ENCODE measurements at places on chromosomes 12 and 14.

GRCh38 chr14:59342516-59343484 is 122.4 kb downstream of the GPR135 start:
- DNase-seq: no peak

DNA sequence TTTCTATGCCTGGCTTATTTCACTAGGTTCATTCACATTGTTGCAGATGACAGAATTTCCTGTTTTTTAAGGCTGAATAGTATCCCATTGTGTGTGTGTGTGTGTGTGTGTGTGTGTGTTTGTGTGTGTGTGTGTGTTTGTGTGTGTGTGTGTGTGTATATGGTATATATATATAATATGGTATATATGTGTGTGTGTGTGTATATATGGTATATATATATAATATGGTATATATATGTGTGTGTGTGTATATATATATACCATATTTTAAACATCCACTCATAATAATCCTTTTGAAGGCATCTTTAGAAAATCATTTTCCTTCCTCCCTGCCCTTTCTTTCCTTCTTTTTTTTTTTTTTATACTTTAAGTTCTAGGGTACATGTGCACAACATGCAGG is 5.0 kb upstream of the CCDC198 start:
- no peak for DNase-seq

- DNase-seq: no peak
These were observed 5.7 kb upstream of the GPR65 start for GRCh38 chr14:87999277-87999676.

DNA sequence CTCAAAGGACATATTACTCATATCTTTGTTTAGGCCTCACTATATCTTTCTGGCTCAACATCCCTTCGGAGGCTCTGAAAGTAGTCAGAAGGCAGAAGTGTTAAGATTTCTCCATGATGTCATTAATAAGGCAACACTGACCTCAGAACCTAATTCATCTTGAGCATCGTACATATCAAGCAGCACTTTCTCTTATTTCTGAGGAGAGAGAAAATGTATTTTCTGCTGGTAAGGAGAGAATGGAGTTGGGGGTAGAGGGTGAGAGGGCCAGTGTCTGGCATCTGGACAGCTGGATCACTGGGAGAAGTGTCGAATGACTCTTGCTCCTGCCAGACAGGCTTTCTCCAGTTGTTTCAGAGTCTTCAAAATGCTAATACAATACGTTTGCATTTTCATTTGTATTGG is 213.2 kb upstream of the PRICKLE1 start:
- no peak for DNase-seq

DNA sequence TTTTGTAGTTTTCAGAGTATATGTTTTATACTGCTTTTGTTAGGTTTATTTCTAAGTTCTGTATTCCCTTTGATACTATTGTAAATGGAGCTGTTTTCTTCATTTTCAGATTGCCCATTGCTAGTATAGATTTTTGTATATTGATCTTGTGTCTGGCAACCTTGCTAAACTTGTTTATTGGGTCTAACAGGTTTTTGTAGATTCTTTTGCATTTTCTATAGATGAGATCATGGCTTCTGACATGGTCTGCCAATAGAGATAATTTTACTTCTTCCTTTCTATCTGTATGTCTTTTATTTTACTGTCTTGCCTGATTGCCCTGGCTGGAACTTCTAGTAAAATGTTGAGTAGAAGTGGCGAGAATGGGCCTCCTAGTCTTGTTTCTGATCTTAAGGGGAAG is 40.3 kb downstream of the ANKRD9 start:
- no peak for DNase-seq

DNA sequence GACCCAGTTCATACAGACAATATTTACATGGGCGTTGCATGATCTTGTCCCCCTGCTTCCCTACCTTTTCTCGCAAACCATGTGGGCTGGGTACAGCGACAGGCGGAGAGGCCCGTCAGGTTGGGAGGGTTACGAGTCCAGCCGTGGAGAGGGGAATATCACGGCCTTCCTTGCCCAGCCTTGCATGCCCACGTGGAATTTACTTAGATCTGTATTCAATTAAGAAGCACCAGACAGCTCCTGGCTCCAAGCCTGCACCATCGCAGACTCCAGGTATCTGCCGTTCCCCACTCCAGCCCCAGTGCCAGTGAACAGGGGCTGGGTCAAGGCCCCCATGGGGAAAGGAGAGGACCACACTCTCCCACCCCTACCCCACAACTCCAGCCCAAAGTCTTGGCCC is 29.8 kb downstream of the BCL11B start:
- no peak for DNase-seq

GRCh38 chr12:116455540-116456329 is 103.4 kb upstream of the MAP1LC3B2 start:
- DNase-seq: no peak

GRCh38 chr12:32139064-32139421 is 32.4 kb downstream of the BICD1 start:
- DNase-seq: no peak

- no peak for DNase-seq
These were observed 174.2 kb upstream of the CCDC196 start for GRCh38 chr14:66311990-66312389.

GRCh38 chr12:109988274-109988673 is 7.9 kb downstream of the GIT2 start:
- DNase-seq: no peak

- DNase-seq: no peak
These were observed 413.8 kb downstream of the BCL11B start for GRCh38 chr14:98858158-98858557.

GRCh38 chr14:60272177-60272576 is 23.2 kb downstream of the PPM1A start:
- no peak for DNase-seq

DNA sequence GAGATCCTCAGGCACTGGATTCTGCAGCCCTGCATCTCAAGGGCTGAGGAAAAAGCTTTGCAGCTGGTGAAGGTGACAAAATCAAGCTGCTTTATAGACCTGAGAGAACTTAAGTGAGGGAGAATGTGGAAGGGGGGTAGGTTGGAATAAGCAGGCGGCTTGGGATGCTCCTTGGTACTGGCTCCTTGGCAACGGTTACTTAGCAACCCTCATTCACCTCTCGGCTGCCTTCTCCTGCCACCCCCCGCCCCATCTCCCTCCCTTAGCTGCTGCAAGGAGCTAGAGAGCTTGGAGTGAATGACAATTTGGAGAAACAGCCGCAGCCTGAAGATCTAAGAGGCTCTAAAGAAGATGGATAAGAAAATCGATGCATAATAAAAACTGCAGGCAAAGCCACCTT is 44.1 kb upstream of the CISTR start:
- DNase-seq: no peak

GRCh38 chr12:56998981-56999380 is 7.4 kb downstream of the ZBTB39 start:
- no peak for DNase-seq

DNA sequence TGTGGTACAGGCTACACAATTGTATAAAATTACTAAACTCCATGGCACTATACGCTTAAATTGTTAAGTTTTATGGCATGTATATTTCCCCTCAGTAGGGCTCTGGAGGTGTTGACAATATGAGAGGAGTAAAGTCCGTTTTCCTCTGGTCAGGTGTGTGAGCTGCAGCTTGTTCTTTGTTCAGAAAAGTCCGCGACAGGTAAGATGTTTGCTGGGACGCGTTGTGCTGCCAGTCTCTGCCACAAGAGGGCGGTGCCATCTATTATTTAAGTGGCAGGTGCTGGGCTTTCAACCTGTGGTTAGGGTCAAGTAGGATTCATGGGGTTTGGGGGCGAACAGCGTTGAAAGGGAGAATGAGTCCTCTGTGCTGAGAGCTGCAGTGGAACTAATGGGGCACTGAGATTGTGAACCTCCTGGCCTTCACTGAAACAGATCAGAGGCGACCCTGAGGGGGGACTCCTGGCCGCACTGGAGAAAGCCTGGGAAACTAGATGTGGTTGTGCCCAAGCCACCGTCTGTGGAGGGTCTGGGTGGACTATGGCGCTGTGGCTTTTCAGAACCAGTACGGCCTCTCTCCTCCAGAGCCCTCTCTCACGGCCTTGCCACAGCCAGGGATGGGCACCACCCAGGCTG is 179.0 kb downstream of the SLC15A4 start:
- no peak for DNase-seq

GRCh38 chr12:108595711-108596647 is 1.9 kb downstream of the TMEM119 start:
- no peak for DNase-seq

DNA sequence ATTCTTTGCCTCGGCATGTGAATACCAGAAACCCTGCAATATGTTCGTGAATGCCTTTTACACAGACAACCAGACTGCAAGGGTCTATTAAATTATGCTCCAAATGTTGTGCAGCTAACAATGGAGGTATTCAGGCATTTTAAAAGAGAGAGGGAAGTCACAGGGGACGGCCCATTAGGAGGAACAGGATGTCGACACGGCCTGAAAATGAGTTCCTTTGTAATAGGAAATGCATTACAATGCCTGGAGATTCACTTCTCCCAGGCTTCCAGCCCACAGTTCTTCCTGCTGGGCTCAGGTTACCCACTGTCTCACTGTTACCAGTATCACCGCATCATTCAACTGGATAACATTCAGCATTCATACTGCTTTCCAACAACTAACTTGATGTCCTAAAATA is 2.5 kb downstream of the DUSP6 start:
- DNase-seq: no peak

DNA sequence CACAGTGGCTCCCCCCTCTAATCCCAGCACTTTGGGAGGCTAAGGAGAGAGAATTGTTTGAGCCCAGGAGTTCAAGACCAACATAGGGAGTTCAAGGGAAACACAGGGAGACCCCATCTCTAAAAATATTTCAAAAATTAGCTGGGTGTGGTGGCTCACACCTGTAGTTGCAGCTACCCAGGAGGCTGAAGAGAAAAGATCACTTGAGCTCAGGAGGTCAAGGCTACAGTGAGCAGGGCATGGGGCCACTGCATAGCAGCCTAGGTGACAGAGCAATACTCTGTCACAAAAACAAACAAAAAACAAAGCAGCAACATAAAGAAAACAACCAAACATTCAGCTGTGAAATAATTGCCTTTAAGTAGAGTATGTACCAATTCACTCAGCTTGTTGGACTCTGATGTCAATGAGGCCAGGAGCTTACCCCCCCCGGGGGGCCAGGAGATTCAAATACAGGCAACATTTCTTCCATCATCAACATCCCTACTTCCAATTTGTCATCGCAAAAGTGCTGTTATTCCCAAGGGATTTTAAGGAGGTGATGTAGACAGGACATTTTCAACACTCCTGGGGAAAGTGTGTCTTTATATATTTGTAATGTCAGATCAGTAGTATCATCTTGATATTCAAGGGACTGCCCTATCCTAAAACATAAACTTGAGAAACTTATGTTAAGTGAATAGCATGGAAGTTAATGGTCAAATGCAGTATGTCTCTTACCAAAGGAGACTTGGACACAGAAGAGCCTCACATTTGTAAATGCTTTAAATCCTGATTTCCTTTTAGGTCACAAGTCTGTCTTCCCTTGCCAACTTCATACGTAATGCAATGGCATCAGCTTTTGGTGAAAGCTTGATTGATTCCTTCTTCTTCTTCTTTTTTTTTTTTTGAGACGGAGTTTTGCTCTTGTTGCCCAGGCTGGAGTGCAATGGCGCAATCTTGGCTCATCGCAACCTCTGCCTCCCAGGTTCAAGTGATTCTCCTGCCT is 40.6 kb upstream of the AEBP2 start:
- no peak for DNase-seq

DNA sequence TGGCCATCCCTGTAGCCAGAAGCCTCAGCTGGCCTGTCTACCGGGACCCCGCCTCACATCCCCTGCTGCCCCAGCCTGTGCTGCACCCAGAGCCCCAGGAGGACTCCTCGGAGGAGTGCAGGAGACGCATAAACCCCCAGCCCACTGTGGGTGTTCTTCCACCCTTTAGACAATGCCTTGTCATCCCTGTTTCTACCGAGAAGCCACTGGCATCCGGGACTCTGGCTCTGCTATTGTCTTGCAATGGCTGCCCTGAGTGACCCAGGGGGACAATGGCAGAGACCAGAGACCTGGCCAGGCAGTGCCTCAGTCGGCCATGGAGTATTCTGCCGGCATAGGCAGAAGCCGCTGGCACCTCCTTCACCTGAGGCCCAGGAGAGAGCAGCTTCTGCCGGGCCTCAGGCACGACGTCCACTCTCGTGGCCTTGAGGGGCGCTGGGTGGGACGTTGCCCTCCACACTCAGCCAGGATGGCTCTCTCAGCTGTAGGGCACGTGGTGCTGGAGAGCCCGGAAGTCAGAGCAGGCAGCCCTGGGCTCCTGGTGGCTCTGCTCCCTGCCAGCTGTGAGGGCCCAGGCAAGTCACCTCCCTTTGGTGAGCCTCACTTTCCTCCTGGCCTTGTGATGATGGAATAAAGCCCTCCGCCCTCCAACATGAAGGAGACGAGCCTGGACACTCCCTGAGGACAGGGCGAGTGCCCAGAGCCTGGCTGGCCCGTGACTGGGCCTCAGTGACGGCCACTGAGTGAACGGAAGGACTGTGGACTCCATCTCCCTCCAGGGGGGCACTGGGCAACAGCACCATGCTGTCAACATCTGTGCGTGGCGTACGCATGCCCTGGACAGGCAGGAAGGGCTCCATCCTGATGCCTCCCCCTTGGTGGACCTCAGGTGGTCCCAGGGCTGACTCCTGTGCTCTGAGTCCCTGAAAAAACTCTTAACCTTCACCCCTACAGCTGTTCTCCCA is 41.0 kb downstream of the TRAFD1 start:
- DNase-seq: no peak

- DNase-seq: no peak
These were observed 12.8 kb upstream of the TESC start for GRCh38 chr12:117111821-117112595.

- DNase-seq: no peak
These were observed 28.0 kb upstream of the DAAM1 start for GRCh38 chr14:59160506-59160905.

DNA sequence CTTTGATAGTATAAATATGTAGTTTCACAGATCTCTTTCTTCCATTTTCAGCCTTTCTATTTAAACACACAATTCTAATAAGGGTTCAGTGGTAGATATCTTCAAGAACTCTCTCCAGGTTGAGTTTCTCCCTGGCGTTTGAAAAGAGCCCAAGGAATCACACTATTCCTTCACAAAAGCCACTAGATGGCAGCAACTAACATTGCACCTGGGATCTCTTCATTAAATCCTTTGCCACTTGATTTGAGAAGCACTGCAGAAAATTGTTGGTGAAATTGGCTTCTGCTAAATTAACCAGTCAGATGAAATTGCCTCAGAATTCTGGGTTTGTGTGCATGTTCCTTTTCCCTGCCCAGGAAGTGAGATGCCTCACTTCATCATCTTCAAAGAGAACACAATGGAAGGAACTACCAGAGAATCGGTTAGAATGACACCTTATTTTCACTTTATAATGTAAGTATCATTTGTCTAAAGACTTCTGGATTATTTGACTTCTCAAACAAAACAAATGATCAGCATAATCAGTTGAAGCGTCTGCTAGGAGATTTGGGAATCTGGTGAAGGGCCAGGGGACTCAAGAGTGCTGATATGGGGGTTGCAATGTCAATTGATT is 6.8 kb downstream of the CCDC198 start:
- DNase-seq: no peak
